ENCODE measurements at places on chromosomes 7 and 10. TPM values are rescaled to one million over a fixed set of nuclear protein-coding genes. Genes with fewer than 3 reads are reported as not detected.

Gene SCART1
- 1.5 TPM for total RNA-seq

Gene MSMB
- not detected for total RNA-seq

Gene GJD4
- not detected for total RNA-seq

Gene INHBA
- 5.5 TPM for total RNA-seq

Gene CHST3
- under 0.01 TPM for total RNA-seq

Gene POM121C
- 21.9 TPM for total RNA-seq

Gene NUTM2D
- 2.3 TPM for total RNA-seq

Gene ACTL6B
- total RNA-seq: not detected

Gene NPTX2
- total RNA-seq: 0.42 TPM

Gene BAIAP2L1
- 0.31 TPM for total RNA-seq

Gene SFTPA1
- total RNA-seq: not detected

Gene GSTO2
- total RNA-seq: 0.84 TPM

Measured in mononuclear cell (primary cell).